ENCODE measurements at places on chromosomes 4 and X. TPM values are rescaled to one million over a fixed set of nuclear protein-coding genes. Genes with fewer than 3 reads are reported as not detected.

Gene TRIM2
- total RNA-seq = 1.9 TPM

Gene UGT2A1
- total RNA-seq = 0.22 TPM

Gene IL21
- total RNA-seq = 0.14 TPM

Gene SHISA3
- not detected for total RNA-seq

Gene STAP1
- 2.7 TPM for total RNA-seq

Gene PDE6B
- 11.4 TPM for total RNA-seq

Gene EXOC1L
- total RNA-seq = not detected

Gene PCDH10
- total RNA-seq = not detected

Gene LANCL3
- total RNA-seq = 0.05 TPM

Gene CXCL11
- total RNA-seq = not detected

Gene CT45A5
- total RNA-seq = not detected

Gene HEPH
- total RNA-seq = not detected

Gene GCNA
- total RNA-seq = 2.3 TPM

Gene ZIC3
- not detected for total RNA-seq
